ENCODE measurements at places on chromosomes 11 and 22.
A peak's percentile ranks its signal among the peaks of the same experiment; 100 is the strongest.

DNA sequence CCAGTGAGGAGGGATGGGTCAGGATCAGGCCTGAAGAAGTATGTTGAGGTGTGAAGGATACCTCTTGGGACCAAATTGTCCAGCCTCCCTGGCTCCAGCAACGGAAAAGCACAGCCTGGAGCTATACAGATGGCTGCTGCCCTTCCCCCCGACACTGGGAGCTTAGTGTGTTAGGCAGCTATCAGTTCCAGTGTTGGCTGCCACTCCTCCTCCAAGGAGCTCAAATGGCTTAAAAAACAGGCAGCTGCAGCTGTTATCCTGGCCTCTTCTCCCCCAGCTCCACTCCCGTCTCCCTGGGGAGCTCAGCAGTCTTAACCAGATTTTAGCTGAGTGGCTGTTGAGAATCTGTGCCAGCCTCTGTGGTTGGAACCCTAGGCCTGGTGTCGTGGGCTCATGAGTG lies 225.0 kb downstream of the JRKL start:
- DNase-seq: no peak

- DNase-seq: peak; percentile 41
Observed at GRCh38 chr11:61890529-61891330, 615 bp downstream of the FADS3 start.

- DNase-seq: no peak
Observed at GRCh38 chr11:130721023-130721681, 195.1 kb downstream of the SNX19 start.

DNA sequence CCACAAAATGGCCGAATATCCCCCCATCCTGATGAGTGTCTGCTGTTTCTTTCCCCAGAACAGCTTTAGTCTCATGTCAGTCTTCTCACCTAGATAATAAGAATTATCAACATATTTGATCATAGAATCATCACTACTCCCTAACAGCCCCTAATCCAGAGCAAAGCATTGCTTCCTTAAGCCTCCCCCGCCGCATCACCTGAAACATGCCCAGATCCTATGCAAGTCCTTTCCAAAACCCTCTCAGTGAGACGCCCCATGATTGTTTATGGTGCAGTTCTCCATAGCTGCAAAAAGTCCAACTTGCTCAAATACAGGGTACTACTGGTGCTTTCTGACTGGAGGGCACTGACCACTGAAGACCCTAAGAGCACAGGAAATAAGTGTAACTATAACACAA lies 20.1 kb downstream of the KCNJ1 start:
- no peak for DNase-seq

GRCh38 chr11:4134806-4135205 lies 40.2 kb downstream of the RRM1 start:
- DNase-seq: peak; percentile 29
